Stimulated activated CD8-positive, alpha-beta memory T cell treated with anti-CD3 and anti-CD28 coated beads, Interleukin-2, amount 100 ng/mL, for 48 hours (primary cell): ENCODE measurements at places on chromosomes 3 and 15.
A peak's percentile ranks its signal among the peaks of the same experiment; 100 is the strongest.

DNA sequence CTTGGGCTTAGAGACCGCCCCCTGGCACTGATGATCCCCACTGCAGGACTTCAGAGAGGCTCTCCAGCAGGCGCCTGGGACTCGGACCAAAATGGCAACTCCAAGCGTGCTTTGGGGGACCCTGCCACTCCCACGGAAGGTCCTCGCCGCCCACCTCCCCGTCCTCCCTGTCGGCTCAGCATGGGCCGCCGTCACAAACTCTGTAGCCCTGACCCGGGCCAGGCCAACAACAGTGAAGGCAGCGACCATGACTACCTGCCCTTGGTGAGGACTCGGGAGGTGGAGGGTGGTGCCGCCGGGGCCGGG lies 7.7 kb downstream of the ALG3 start:
- DNase-seq = no peak

DNA sequence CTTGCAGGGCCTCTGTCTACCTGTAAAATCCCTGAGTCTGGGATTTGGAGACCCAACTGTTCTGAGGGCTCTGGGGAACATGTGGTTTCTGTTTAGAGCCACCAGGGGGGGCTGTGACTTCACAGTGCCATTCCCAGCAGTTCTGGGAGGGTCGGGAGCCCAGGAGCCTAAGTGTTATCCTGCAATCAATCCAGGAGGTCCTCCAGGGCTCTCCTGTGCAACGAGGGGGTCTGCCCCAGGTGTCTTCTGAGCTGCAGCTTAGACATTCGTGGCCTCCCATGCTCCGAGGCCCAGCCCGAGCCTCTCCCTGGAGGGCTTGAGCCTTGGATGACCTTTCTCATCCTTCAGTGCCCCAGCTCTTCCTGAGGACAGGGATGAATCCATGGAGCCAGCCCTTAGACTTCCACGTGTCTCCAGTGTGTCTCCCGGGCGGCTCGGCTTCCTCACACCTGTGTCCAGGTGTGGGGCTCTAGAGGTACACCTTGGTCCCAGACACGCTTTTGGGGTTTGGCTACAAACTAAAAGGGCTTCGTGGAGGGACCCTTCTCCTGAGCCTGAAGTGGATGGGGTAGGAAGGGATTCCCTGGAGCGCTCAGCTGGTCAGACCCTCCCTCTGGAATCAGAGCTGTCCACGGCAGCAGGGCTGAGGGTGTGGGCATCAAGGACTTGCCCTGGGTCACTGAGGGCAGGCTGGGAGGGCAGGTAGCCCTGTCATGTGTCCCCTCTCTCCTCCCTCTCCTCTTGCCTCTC lies 20.3 kb upstream of the ABTB1 start:
- DNase-seq = no peak

- DNase-seq = no peak
These were observed 37.2 kb downstream of the IL20RB start for GRCh38 chr3:136994772-136995516.

- DNase-seq = no peak
These were observed 98.2 kb downstream of the PLCH1 start for GRCh38 chr3:155646669-155647068.

- no peak for DNase-seq
These were observed 405.8 kb downstream of the IGSF11 start for GRCh38 chr3:118628704-118629341.

GRCh38 chr3:177618873-177619733 lies 421.8 kb upstream of the TBL1XR1 start:
- no peak for DNase-seq

DNA sequence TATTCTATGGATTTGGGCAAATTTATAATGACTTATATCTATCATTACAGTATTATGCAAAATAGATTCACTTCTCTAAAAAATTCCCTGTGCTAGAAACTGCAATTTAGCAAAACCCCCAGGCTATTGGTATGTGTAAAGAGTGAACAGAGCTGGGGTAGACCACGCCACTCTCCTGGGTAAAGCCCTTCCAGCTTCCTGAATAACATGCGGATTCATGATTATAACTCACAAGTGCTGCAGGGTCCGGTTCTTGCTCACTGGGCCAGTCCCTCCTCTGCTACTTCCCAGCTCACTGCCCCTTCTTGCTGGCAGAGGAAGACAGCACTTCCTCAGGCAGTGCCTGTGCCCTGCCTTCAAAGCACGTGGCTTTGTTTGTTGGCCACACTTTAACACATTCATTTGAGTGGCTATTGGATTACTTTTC lies 4.1 kb downstream of the CD80 start:
- no peak for DNase-seq

- no peak for DNase-seq
These were observed 103.7 kb downstream of the MYH15 start for GRCh38 chr3:108406661-108407206.

- DNase-seq = no peak
These were observed 358.6 kb upstream of the KCNH8 start for GRCh38 chr3:18789734-18790133.

DNA sequence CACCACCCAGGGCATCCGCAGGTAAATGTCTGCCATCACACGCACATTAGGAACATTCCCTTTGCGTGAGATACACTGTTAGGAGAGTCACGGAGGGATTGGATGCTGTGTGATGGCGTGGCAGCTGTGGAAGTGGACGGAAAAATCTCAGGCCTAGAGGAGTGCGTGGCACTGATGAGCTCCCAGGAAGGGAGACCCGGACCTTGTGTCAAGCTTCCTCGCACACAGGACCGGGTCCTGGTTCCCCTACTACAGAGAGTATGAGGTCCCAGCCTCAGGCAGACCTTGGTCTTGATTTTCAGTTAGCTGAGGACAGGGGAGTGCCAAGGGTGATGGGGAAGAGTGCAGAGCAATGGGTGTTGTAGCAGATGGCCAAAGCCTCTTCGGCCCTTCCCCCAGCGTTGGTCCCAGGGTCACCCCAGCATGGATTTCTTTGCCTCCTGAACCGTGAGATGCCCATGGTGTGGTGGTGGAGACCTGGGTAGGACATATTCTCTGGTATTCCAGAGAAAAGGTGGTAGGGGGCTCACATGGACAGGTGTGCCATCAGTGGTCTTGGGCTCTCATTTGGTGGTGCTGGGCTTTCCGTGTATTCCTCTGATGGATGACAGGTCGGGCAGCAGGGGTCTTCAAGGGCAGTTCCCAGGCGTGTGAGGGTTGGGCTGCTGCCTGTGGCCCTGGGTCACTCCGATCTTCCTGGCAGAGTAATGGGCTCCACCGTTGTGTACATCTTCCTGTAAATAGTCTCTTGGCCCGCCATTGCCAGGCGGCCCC lies 105.1 kb downstream of the SNRPN start:
- DNase-seq = no peak

DNA sequence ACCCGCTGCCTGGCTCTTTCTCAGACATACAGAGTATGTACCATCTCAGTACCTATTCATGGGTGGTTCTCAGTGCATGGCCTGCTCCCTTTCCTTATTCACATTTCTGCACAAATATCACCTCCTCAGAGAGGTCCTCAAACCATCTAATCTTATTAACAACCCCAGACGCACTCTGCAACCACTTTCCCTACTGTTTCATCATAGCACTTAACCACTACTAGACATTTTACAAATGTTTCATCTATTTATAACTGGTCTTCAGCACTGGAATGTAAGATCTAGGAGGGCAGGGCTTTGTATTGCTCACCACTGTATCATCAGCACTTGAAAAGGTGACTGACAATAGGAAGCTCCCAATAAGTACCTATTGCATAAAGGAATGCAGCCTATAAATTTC lies 45.1 kb downstream of the TNIK start:
- DNase-seq = no peak

DNA sequence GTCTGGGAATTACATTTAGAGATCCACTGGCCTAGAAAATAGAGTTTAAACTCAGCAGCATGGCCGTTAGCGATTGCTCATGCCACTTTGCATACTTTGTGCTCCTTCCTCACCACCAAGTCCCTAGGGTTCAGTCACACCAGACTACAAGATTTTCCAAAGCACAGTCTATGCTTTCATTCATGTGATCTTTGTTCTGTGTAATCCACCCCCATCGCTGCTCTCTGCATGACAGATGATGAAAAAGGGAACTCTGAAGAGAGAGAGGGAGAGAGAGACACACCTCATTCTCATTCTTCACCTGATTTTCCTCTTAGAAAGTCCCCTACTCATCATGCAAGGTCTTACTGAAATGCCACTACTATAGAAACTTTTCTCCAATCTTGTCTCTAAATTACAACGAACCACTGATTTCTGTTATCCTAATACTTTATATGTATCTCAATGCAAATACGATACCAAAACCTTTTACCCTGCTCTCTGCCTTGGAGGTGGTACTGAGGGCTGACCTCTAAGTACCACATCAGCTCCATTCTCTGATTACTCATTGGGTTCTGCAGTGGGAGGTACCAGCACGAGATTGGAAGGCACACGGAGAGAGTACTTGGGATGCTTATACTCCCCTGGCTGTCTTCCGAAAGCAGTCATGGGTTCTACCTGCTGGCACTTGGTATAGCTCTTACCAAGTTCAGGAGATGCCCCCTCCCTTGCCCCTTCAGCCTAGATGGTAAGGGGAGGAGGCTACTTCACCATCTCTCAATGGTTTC lies 1.1 kb upstream of the PARP15 start:
- DNase-seq = no peak

DNA sequence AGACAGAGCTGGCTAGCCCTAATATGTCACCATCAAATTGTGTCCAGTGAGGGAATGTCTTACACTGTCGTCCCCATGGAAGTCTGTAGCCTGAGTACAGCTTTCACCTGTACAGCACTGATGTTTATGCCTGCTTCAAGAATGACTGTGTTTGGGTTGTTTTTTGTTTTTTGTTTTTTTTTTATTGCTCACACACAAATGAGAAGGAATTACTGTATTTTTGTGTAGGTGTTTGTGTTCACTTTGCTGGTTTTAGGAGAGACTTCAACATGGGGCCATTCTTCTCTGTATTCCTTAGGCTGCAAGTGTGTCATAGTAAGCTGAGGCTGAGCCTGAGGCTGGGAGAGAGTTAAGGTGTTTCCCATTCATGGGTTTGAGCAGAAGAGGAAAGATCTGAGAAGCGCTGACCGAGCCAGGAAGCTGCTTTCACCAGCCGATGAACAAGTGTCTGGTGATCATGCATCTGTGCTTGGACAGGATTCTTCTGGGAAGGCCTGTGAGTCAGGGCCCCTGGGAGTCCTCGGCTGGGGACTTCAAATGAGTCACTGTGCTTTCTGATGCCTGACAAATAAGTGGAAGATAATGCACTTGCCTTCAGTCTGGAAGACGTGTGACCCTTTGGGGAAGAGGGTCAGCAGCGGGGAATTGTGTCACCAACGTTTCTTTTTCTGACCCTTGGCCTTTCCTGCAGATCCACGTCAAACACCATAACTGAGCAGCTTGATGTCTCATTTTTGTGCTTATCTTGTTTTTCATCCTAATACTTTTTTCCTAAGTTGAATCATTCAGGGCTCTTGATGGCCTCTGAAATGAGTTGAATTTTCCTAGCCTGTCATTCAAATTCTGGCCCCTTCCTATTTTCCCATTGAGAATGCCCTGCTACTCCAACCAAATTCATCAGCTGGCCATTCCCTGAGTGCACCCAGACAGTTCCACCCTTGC lies 36.7 kb upstream of the ZBTB38 start:
- no peak for DNase-seq

GRCh38 chr15:100330221-100330620 lies 11.6 kb downstream of the ADAMTS17 start:
- no peak for DNase-seq

DNA sequence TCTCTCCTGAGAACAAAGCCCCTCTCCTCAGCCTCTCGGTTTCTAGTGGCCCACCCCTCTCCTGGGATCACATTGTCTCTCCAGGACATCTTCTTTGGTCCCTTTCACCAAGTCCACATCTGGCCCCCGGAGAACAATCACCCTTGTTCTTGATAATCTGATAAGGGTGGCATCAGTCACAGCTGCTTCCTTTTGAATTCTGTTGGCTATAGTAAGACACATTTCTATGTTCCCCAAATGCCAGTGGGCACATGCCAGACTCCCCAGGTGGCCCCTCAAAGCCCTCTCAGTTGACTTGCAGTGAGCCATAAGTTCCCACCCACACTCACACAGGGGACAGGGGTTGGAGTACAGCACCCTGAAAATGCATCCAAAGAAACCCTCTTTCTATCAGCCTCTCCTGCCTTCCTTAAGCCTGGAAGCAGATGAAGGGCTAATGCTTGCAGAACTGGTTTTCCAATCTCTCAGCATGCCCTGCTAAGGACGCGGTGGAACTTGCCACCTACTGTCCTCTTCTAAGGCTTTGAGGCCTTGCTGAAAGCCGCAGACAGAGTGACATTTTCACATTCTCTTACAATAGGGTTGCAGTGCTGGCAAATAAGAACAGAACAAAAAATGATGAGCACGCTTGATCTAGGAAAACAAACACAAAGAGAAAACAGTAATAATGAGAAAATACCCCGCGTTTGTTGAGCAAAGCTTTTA lies 101.3 kb upstream of the SLCO3A1 start:
- no peak for DNase-seq

- no peak for DNase-seq
These were observed 414.5 kb upstream of the MDFIC2 start for GRCh38 chr3:70726961-70727360.

- DNase-seq = no peak
These were observed 48.3 kb downstream of the DHX36 start for GRCh38 chr3:154275965-154276364.

DNA sequence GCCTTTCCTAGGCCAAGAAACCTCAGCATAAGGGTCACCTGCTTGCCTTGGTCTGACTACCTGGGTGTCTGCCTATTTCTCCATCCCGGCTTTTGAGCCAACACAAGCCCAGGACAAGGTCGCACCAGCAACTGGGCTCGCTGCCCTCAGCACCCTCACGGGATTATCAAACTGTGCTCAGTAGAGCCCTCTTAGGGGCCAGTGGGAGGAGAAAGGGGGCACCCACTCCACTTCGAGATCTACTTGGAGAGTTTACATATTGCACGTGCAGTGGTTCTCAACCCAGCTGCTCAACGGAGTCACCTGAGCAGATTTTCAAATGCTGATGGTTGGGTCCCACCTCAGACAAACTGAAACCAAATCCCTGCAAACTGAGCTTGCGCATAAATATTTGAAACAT lies 31.1 kb downstream of the TSPAN3 start:
- no peak for DNase-seq

DNA sequence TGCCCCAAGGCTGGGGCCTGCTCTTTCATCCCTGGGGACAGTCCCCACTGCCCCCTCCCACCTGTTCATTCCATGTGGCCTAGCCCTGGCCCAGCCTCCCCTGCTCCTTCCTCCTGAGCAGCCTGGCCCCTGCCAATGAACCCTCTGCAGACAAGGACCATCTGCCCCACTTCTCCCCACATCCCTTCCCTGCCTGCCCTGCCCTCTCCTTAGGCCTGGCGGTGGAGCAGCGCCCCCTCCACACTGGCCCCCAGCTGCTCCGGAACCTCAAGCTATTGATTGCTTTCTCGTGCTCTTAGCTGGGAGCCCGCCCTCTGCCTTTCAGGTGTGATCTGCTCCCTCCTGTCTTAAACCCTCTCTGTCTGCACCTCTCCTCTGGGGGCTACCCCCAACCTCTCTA lies 8.0 kb downstream of the PLXNA1 start:
- no peak for DNase-seq

GRCh38 chr3:11642431-11643191 lies 1.1 kb downstream of the VGLL4 start:
- peak; percentile 51 for DNase-seq

GRCh38 chr15:72967397-72967796 lies 84.9 kb upstream of the NEO1 start:
- no peak for DNase-seq

GRCh38 chr3:146747051-146747450 lies 141.9 kb upstream of the PLSCR5 start:
- no peak for DNase-seq
